Adrenal gland (tissue), 19 donors: ENCODE measurements at places on chromosomes 3 and 15.

DNA sequence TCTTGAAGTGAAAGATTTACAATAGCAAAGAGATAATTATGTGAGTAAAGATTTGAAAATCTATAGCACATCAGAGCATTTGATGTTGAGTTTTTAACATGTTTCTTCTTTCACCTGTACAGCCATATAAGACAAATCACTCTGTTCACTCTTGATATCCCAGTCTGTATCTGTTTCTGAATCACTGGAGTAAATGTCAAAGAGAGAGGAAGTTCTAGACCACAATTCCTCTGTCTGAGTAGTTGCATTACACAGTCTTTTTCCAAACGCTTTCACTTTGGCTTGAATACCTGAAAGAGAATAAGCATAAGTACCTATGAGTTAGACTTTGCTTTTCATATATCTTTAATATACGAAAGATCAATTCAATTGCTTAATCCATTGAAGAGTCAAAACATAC, 9.9 kb downstream of the THAP10 start:
- DNase-seq = no peak

DNA sequence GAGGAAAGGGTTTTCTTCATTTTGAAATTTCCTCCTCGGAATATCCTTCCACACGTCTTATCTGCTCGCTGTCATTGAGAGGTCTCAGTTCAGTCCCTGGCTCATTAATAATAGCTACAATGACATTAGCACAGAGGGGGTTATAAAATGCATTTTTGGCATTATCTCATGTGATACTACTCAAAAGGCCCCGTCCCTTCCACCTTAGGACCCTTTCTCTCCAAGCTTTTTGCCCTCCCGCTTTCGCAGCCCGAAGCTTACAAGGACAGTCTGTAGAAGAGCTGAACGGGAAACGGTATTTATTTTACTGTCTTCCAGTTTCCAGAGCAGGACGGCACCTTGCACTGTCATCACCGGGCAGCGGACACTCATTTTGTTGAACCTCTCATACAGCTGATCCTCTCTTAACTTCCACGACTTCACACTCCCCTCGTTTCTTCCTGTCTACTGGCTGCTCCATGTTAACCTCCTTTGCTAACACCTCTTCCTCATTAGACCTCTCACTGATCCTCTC, 5.6 kb upstream of the PLEKHO2 start:
- DNase-seq = no peak

- DNase-seq = no peak
Measured at GRCh38 chr3:33746416-33747116, 28.5 kb upstream of the CLASP2 start.

DNA sequence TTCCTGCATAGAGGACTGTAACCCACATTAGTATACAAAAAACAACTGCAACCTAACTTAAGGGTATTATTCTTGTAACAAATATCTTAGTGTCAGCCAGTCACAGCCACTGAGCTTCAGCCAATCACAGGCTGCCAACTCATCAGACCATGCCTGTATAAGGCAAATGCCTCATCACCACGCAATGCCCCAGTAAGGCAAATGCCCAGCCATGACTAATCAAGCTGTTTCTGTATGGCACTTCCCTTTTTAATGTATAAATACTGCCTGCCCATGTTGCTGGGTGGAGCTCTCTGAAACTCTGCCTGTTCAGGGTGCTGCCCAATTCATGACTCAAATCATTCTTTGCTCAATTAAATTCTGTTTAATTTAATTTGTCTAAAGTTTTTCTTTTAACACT, 18.4 kb upstream of the GABRA5 start:
- DNase-seq = no peak

DNA sequence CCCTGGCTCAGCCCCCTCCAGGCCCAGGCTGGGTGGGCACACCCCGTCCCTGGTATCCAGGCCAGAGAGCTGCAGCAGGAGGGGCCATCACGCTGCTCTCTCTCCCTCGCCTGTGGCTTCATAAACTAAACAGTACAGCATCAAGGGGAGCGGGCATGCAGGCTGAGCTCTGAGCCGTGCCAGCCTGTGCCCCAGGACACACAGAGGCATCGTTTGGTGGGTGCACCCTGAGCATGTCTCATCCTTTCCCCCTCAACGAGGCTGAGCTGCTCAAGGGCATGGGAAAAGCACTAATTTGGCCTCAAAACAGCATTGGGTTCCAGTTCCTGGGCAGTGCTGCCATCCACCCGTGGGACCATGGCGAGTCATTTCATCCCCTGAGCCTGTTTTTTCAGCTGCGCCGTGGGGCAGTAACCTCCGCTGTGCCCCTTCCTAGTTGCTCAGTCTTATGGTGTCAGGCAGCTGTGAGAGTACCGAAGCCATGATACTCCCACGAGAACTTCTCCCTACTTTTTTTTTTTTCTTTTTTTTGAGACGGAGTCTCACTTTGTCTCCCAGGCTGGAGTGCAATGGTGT, 79.6 kb downstream of the CPN2 start:
- no peak for DNase-seq

DNA sequence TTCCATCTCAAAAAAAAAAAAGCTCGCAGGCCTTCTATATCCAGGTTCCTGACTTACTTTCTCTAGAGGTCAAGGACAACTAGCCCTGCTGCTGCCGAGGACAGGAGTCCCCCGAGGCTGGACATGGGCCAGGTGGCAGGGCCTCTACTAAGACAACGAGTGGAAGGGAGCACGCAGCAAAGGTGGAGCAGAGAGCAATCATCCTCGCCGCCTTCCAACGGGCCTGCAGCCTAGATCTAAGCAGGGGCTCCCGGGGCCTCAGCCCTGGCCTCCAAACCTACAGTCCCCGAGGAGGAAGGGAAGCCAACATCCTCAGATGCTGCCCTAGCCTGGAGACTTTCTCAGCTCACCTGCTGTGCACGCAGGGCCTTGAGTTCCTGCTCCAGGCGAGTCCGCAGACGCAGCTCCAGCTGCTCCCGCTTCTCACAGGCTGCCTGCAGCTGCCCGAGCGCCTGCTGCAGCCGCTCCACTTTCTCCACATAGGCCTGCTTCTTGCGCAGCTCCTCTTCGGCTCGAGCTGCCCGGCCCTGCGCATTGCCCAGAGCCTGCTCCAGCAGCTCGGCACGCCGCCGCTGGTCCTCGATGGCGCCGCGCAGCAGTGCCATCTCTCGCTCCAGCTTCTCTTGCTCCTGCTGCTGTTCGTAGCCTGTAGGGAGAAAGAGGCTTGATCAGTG, 12.9 kb downstream of the AMOTL2 start:
- DNase-seq = no peak

DNA sequence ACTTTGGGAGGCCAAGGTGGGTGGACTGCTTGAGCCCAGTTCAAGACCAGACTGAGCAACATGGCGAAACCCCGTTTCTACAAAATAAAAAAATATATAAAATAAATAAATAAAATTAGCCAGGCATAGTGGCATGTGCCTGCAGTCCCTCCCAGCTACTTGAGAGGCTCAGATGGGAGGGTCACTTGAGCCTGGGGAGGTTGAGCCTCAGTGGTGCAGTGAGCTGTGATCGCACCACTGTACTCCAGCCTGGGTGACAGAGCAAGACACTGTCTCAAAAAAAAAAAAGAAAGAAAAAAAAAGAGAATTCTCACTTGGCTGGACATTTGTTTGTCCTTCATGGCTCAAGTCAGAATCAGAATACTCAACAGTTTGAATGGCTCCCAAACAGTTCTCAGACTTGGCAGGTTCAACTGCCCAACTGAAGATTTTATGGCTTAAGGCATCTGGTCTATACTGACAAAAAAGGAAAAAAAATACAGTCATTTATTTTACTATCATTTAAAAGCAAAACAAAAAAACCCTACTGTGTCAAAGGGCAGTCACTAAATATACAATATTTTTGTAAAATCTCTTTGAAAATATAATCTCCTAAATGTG, 106.6 kb downstream of the FBXL22 start:
- DNase-seq = no peak

- DNase-seq = no peak
Measured at GRCh38 chr3:30984855-30985749, 90.6 kb upstream of the GADL1 start.

GRCh38 chr3:106013971-106014370, 145.2 kb upstream of the CBLB start:
- no peak for DNase-seq

DNA sequence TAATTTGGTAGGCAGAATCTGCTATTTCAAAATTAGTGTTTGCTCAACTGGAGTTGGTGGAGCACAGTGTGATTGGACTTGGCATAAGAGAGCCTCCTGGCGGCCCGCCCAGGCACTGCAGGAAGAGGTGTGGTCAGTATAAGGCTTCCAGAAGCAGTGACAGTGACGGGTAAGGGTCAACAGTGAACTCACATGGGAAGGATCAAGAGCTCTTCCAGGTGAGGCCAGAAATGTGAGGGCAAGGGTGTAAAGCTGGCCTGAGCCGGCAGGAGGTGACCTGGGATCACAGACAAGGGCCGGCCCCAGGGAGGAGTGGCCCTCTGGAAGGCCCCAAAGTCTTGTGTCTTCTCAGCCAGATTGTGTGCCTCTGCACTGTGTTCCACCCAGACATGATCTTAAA, 93.2 kb upstream of the RNF7 start:
- peak; percentile 88 for DNase-seq

DNA sequence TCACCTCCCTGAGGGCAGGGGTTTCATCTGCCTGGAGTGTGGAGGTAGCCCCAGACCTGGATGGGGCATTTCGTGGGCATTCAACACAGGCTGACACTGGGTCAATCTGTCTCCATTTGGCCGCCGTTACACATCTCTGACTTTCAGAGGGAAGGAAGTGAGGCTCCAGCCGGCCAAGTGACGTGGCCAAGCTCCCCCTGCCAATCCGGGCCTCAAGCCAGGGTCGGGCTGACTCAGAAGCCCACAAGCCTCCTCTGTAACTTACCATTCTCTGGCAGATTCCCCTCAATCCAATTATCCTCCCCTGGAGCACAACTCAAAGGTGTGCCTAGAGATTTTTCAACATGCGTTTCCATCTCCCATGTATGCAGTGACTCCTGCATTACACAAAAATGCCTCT, 227.6 kb downstream of the KLF13 start:
- peak; percentile 63 for DNase-seq

- no peak for DNase-seq
Measured at GRCh38 chr3:153180860-153181372, 18.9 kb downstream of the RAP2B start.
